ENCODE measurements at places on chromosomes 12 and 14.

DNA sequence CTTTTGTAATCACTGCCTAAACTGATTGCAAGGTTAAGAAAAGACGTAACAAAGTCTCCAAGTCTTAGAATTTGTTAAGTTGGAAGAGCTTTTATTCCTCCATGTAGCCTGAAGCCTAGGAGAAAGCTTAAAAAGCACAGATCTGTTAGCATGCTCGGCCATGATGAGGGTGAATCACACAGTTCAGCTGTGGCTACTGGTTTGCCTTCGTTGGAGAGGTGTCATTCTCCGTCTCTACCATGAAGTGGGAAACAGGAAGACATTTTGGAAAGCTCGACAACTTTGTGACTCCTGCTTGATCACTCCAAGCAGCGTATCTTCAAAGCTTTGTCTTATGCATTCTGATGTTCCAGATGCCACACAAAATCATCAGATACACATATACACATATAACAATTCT, 27.1 kb downstream of the DCP1B start:
- DNase-seq: no peak

DNA sequence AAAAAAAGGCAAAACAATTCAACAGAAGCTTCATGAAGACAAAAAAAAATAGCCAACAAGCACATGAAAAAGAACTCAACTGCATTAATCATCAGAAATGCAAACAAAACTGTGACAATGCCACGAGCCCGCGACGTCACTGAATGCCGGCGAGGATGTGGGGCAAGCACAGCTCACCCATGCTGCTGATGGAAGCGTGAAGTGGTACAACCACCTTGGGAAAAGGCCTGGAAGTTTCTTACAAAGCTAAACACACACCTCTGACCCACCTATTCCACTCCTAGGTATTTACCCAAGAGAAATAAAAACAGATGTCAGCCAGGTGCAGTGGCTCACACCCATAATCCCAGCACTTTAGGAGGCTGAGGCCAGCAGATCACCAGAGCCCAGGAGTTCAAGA, 10.5 kb downstream of the BTBD6 start:
- no peak for DNase-seq

DNA sequence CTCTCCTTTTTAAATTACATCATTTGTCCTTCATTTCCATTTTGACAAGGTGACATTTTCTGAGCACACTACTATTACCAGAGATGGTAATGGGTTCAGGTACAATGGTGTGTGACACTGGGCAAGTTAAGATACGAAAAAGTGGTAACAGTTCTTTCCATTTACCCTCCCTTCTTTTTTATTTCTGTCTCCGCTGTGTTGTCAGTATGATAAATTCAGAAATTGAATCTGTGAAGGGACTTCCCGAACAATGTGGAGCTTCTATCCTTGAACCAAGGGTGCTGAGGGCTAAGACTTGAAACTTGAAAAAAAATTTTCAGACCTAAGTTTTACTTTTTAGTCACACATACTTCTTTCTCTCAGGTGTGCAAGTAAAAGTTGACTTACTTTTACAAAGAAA, 103.7 kb downstream of the ERC1 start:
- DNase-seq: no peak

- no peak for DNase-seq
Observed at GRCh38 chr14:78782551-78782950, 612.4 kb downstream of the NRXN3 start.

DNA sequence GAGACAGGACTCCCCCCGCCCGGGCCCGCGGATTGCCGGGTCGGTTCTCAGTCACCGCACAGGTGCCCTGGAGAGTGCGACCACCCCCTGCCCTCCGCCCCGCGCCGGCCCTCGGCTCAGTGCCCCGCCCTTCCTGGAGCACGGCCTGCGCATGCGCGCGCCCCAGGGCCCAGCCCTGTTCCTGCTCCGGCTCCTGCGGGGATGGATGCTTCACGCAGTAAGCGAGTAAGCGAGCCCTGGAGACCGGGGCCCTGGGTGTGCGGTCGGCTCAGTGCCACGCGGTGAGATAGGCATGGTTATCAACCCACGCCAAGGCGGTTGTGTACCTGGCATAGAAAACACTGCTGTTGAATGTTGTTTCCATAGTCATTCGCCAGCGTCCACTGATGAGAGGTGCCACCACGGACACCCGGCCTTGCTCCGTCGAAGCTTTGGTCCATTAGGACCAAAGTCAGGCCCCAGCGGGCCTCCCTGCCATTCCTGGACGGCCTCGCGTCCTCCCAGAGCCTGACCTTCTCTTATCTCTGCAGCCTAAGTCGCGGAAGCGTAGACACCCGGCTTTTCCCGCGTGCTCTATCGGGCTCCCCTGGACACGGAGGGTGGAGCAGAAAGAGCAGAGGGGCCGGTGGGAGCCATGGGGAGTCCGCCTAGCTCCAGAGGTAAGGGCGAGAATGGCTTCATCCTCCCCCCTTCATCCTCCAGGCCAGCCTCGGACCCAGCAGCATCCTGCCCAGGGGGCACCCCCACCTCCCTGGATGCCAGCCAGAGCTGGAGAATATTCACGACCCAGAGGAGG, 90.6 kb downstream of the PAPOLA start:
- DNase-seq: peak; percentile 34
